ENCODE measurements at places on chromosomes 3 and 15. TPM values are rescaled to one million over a fixed set of nuclear protein-coding genes. Genes with fewer than 3 reads are reported as not detected.

The SV2B gene
- 0.02 TPM for polyA plus RNA-seq

The CCDC33 gene
- polyA plus RNA-seq, result not detected

The SERINC4 gene
- 4.2 TPM for polyA plus RNA-seq

The CLDN18 gene
- not detected for polyA plus RNA-seq

The ANKUB1 gene
- polyA plus RNA-seq, result not detected

The KBTBD13 gene
- polyA plus RNA-seq, result not detected

The SPINK8 gene
- polyA plus RNA-seq, result not detected

DNA sequence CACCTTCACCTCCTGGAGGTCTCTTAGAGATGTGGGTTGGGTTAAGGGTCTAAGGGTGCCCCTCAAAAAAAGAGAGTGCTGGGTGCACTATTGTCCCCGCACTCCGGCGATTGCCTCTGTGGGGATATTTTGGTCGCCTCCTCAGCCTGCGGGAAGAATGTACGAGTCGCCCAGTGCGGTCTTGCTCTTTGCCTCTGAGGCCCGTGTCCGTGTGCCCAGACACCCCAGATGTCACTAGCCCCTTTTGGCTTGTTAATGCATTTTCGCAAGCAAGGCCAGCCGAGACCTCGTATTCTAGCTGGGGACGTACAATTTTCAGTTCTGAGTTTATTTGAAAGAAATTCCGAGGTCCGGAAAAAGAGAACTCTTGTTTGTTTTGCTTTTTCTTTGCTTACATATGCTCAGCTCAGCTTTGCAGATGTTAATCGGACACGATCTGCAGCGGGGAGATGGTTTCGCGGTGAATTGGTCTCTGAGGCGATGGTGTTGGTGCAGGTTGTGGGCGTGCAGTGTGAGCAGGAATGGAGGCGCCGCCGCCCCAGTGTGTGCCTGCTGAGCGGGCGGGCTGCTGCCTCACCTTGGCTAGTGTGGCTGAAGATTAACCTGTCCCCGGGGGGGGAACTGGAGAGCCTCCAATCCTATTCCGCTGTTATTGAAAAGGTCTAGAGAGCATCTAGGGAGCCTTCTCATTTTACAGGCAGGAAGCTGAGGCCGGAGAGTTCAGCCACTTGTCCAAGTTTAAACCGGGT is 1.4 kb downstream of the ST6GAL1 start:
- no peaks in the 10 kb centered on the region for H3K36me3 ChIP-seq
- peak overlapping the region; percentile 95 for H3K27ac ChIP-seq
- DNase-seq, result peak; percentile 56
- H3K27me3 ChIP-seq, result no peaks in the 10 kb centered on the region
- H3K4me3 ChIP-seq, result peak overlapping the region; percentile 95
- H3K4me1 ChIP-seq, result peaks cover 26% of the 10 kb centered on the region

- H3K4me1 ChIP-seq, result peaks cover 7% of the 10 kb centered on the region
- H3K4me3 ChIP-seq, result no peak overlapping the region
- no peak overlapping the region for H3K27ac ChIP-seq
Observed at GRCh38 chr3:47732143-47732542, 49.5 kb downstream of the SMARCC1 start.

DNA sequence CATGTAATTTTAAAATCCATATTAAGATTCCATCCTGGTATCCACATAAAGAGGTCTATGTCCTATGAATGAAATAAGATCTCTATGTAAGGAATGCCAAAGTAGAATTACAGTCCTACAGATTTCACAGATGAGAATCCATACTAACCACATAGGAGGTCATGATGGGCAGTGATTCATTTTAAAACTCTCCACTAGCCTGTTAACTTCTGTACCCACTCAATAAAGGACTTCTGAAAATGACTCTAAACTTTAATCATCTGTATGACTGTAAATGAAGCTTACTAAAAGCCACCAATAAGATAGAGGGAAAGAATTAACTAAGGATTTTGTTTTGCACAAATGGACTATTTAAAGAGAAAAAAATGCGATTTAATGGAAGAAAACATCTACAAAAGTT is 28.7 kb downstream of the MORC1 start:
- H3K36me3 ChIP-seq, result no peaks in the 10 kb centered on the region
- H3K27me3 ChIP-seq, result peaks cover 7% of the 10 kb centered on the region

GRCh38 chr3:29576181-29576580 is 295.3 kb downstream of the RBMS3 start:
- H3K27me3 ChIP-seq, result no peaks in the 10 kb centered on the region
- no peaks in the 10 kb centered on the region for H3K4me1 ChIP-seq
- no peak for DNase-seq
- H3K27ac ChIP-seq, result no peak overlapping the region
- H3K4me3 ChIP-seq, result no peak overlapping the region

DNA sequence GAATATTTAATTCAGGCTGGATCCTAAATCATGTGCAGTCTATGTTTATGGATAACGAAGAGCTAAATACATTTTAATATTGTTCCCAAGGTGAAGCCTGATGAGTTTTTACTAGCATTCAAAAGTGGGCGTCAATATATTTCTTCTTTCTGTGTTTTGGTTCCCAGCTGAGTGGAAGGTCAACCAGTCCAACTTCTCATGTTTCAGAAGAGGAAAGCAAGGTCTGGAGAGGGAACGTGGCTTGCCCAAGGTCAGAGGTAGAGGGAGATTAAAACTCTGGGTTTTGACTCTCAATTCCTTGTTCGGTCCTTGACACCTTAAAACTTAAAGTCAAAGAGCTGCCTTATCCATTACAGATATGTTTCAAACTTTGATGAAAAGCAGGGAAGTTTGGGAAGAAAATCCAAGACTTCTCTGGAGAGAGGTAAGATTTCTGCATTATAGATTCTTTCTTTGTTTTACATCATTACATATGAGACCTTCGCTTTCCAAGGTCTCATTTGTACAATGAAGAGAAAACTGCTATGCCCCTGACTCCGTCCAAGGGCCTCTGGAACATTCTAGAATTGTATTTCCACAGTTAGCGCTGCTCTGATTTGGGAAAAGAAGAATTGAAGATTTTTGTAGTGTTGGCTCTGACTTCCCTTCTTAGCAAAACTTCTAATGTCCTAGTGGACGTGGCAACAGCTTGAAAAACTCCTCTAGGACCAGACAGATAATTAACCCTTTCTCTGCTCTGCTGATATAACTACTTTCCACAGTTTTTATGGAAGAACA is 57.7 kb upstream of the HES1 start:
- H3K27me3 ChIP-seq, result peaks cover 4% of the 10 kb centered on the region
- H3K4me1 ChIP-seq, result no peaks in the 10 kb centered on the region
- no peak overlapping the region for H3K4me3 ChIP-seq

DNA sequence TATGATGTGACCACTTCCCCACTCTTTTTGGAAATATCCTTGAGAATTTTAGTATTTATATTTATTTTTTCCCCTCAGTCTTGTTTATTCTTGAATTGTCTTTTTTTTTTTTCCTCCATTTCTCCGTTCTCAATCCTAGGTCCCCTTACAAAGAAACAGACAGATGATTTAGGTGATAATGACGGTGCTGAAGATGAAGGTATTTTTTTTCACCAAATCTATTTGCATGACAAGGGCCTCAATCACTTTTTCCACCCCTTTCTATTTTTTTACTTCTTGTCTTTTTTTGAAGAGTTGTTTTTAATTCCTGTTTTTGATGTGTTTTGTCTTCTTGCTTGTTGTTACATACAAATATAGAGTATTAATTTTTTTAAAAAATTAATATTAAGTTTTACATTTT is 402.6 kb downstream of the NLGN1 start:
- no peaks in the 10 kb centered on the region for H3K36me3 ChIP-seq
- no peak overlapping the region for H3K4me3 ChIP-seq
- no peaks in the 10 kb centered on the region for H3K27me3 ChIP-seq
- no peaks in the 10 kb centered on the region for H3K4me1 ChIP-seq
- no peak for DNase-seq
- no peak overlapping the region for H3K27ac ChIP-seq

- H3K4me3 ChIP-seq, result no peak overlapping the region
- peaks cover 7% of the 10 kb centered on the region for H3K36me3 ChIP-seq
- no peaks in the 10 kb centered on the region for H3K27me3 ChIP-seq
Observed at GRCh38 chr3:127016043-127016343, 33.1 kb downstream of the PLXNA1 start.

DNA sequence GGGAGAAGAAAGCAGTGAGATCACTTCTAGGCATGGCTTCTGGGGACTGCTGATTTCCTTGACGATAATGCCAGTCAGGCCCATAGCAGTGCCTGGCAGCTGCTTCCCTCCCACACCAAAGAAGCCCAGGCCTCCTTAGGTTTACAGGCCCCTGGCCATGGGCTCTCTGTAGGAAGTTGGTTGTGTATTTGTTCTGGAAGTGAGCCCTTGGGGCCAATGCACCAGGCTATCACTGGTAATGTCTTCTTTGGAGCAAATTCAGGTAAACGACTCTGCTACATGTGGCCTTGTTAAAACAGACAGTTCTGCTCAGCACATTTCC is 89.3 kb downstream of the CCNL1 start:
- no peaks in the 10 kb centered on the region for H3K36me3 ChIP-seq
- DNase-seq, result no peak
- no peak overlapping the region for H3K4me3 ChIP-seq

DNA sequence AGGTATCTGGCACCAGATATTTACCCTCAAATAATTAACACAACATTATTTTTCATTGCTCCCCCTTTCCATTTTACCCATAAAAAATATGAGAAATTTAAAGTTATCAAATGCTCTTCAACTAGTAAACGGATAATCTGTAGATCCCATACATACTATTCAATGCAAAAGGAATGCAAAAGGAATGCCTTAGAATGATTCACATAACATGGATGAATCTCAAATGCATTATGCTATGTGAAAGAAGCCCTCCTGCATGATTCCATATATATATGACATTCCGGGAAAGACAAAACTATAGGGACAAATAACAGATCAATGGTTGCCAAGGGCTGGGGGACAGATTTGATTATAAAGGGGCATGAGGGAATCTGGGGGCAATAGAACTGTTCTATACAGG is 195.7 kb downstream of the STT3B start:
- no peaks in the 10 kb centered on the region for H3K4me1 ChIP-seq
- H3K36me3 ChIP-seq, result no peaks in the 10 kb centered on the region
- H3K27me3 ChIP-seq, result no peaks in the 10 kb centered on the region
- no peak overlapping the region for H3K27ac ChIP-seq
- DNase-seq, result no peak
- no peak overlapping the region for H3K4me3 ChIP-seq

- DNase-seq, result no peak
- H3K36me3 ChIP-seq, result no peaks in the 10 kb centered on the region
- H3K27ac ChIP-seq, result no peak overlapping the region
- peaks cover 7% of the 10 kb centered on the region for H3K4me1 ChIP-seq
- peak overlapping the region; percentile 41 for H3K4me3 ChIP-seq
- peaks cover 41% of the 10 kb centered on the region for H3K27me3 ChIP-seq
Observed at GRCh38 chr3:125213364-125213755, 812 bp upstream of the SLC12A8 start.

- no peak overlapping the region for H3K27ac ChIP-seq
- H3K4me1 ChIP-seq, result no peaks in the 10 kb centered on the region
- H3K36me3 ChIP-seq, result no peaks in the 10 kb centered on the region
- no peak for DNase-seq
Observed at GRCh38 chr3:182618085-182618732, 175.1 kb upstream of the ATP11B start.

GRCh38 chr3:66198437-66199088 is 22.2 kb upstream of the SLC25A26 start:
- no peaks in the 10 kb centered on the region for H3K36me3 ChIP-seq
- no peak overlapping the region for H3K4me3 ChIP-seq
- H3K27ac ChIP-seq, result no peak overlapping the region
- DNase-seq, result no peak
- no peaks in the 10 kb centered on the region for H3K4me1 ChIP-seq

DNA sequence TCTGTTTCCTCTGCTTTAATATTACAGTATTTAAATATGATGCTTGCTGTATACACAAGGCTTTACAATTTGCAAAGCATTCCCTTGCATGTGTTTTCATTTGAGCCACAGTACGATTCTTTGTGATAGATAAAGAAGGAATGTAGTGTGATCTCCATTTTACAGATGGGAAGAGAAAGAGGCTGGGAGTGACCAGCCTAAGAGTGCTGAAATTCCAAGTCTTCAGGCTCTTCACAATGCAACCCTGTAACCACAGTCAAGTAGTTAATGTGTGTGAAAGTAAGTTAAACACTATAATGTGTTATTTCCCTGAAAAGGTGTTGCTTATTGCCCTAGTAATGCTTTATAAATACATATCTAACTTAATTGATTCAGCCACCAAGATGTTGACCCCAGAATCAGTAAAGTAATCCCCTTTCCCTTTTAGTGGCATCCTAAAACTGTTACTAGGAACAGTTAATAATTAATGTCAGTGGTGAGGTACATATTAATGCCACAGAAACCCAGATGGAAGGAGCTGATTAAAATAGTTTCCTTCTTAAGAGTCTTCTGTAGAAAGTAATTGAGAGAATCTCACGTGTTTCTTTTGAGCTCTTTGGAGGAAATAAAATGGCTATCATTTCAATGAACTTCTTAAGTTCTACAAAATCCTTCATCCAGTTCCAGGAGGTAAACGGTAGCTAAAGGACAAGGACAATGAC is 110.4 kb downstream of the IL12A start:
- no peak overlapping the region for H3K4me3 ChIP-seq
- peaks cover 4% of the 10 kb centered on the region for H3K4me1 ChIP-seq
- peaks cover 2% of the 10 kb centered on the region for H3K27me3 ChIP-seq
- H3K36me3 ChIP-seq, result no peaks in the 10 kb centered on the region
- no peak overlapping the region for H3K27ac ChIP-seq

DNA sequence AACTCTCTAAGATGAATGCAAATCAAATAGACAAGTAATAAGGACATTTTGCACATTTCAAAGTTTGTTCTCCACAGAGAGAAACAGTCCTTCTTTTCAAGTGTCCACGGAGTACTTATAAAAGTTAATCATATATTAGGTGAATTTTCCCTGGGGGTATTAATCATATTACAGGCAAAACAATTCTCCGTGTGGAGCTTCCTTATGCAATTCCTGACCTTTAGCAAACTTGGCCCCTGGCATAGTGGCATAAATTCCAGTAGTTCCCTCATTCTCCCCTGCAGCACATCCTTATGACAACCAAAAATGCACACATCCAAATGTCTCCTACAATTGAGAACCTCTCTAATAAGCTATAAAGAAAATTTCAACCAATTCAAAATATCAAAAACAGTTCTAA is 34.4 kb downstream of the FSIP1 start:
- H3K36me3 ChIP-seq, result no peaks in the 10 kb centered on the region
- H3K4me1 ChIP-seq, result no peaks in the 10 kb centered on the region
- H3K4me3 ChIP-seq, result no peak overlapping the region
- H3K27me3 ChIP-seq, result peaks cover 16% of the 10 kb centered on the region
- H3K27ac ChIP-seq, result no peak overlapping the region

DNA sequence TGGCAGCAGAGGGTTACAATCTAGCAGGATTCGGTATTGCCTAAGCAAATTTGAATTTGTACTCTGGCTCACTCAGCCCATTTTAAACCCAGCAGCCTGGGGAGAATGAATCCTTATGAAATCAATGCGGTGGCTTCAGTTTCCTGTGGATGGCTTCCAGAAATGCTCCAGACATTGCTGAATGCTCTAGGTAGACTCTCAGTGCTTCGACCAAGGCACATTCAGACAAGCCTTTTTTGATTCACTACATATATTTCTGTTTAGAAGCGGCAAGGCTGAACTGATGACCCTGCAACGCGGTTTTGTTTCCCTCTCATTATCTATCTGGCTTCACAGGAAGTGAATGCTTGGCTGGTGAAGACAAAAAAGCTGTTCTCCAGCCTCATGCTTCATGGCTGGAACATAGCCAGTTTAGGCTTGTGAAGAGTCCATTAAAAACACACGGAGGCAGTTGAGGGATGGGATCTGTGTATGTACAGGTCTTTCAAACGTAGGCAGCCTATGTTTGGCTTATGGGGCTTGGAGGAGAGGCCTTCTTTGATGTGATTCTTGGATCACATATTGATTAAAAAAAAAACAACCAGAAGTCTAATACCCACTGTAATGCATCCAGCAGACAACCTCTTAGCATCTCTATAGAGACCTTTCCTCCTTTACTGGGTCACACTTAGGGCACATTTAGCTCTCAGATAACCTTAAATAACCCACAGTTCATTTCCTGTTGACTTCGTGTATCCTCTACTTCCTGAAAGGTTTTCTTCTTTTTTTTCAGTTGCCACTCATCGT is 400.2 kb upstream of the TBL1XR1 start:
- peak overlapping the region; percentile 74 for H3K4me3 ChIP-seq
- H3K27me3 ChIP-seq, result no peaks in the 10 kb centered on the region

Measured in naive thymus-derived CD8-positive, alpha-beta T cell (primary cell).